ENCODE measurements at places on chromosomes 12 and 14.

DNA sequence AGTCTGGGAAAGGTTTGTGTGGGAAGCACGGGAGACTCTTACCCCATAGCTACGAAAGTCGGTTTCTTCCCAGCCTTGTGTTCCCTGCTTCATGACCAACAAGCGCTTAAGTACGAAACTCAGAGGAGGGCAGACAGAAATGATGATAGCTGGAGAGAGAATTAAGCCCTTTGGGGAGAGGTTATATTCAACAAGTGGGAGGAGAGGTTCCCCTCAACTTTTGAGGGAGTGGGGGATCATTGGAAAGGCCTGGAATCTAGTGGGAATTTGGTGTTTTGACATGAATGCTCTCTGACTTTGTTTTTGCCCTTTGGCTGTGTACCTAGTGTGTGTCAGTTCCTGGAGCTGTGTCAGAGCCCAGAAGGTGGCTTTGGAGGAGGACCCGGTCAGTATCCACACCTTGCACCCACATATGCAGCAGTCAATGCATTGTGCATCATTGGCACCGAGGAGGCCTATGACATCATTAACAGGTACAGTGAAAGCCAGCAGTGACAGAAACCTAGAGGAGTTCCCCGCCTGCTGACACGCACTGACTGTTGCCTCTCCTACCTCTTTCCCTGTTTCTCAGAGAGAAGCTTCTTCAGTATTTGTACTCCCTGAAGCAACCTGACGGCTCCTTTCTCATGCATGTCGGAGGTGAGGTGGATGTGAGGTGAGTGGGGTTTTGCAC is 40.6 kb downstream of the FNTB start:
- DNase-seq, result no peak

- DNase-seq, result peak; percentile 93
Observed at GRCh38 chr12:57744194-57744776, 554 bp upstream of the TSPAN31 start.

DNA sequence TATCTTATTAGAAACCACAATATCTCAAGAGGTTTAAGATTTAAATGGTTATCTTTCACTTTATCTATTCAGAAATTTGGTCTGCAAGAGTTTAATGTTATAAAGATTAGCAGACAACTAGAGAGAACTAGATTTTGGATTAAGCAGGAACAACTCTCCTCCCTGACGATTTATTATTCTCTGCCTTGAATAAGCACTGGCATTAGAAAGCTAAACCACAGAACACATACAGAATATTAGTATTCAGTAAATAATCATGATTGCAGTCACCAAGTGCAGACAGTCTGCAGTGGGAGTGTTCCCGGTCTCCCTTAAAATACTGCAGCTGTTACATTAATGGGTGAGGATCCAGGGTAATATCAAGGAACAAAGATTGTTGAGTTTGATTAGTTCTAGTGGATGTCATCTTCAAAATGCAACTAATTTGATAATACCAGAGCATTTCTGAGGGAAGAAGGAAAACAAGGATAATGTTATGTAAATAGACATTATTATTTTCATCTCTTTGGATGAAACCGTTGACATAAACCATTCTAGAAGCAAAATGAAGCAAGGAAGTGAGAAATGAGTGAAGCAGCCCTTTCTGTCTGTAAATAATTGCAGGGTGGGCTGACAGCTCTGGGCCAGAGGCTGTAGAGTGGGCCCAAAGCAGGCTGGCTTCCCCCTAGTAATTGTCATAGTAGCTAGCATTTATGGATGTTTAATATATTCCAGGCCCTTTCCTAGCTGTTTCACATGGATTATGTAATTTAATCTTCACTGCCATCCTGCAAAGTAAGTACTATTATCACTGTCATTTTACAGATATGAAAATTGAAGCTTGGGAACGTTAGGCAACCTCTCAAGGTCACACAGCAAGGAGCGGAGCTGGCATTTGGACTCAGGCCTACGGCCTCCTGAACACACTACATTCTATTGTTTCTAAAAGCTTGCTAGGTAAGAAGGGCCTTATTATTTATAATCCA is 79.4 kb downstream of the DYRK2 start:
- DNase-seq, result no peak

- DNase-seq, result no peak
Observed at GRCh38 chr12:124032265-124032886, 59.4 kb downstream of the ZNF664 start.

DNA sequence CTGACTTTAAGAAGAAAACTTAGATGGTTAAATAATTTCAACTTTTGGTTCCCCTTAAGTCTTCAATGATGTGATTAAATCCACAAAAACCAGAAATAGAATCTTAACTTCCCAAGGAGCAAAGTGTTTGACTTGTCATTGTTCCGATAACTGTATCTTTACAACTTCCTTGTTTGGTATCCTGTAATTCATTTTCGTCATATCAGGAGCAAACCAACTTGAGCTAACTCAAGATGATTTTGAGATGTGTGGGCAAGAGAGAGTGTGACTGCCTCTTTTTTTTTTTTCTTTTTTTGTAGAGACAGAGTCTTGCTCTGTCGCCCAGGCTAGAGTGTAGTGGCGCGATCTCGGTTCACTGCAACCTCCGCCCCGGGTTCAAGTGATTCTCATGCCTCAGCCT is 25.3 kb downstream of the DRAM1 start:
- no peak for DNase-seq

- peak; percentile 83 for DNase-seq
Observed at GRCh38 chr12:104615048-104615561, 158.4 kb downstream of the CHST11 start.

- no peak for DNase-seq
Observed at GRCh38 chr12:77500089-77500488, 330.6 kb upstream of the NAV3 start.

GRCh38 chr12:83220774-83221173 is 534.1 kb downstream of the TMTC2 start:
- DNase-seq, result no peak

DNA sequence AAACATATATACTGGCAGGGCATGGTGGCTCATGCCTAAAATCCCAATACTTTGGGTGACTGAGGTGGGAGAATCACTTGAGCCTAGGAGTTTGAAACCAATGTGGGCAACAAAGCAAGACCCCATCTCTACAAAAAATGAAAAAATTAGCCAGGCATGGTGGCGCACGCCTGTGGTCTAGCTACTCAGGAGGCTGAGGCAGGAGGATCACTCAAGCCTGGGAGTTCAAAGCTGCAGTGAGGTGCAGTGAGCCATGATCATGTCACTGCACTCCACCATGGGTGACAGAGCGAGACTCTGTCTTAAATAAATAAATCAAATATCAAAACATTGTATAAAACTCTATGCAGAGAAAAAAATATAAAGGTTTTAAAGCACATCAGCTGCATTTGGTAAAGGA is 5.2 kb downstream of the FMNL3 start:
- no peak for DNase-seq

All from coronary artery (tissue), 2 donors.